ENCODE measurements at places on chromosomes 11 and 22.

DNA sequence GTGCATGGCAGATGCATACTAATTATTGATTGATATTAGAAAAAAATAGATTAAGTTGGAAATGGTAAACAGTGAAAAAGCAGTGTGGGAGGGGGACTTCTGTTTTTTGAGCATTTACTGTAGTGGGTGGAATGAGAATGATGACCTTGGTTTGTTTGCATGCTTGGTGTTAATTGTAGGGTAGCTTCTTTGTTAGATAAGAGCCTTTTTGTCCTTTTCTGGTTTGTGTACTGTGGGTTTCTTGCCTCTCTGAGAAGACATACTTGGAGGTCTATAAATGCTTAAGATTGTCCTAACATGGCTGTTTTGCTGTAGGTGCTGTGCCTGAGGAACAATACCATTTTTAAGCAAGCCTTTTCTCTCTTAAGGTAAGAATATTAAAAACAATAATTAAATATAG lies 17.0 kb downstream of the MRPL48 start:
- no peak for DNase-seq

- no peak for DNase-seq
Measured at GRCh38 chr11:72971192-72971967, 157.2 kb downstream of the ATG16L2 start.

GRCh38 chr22:36918586-36919284 lies 5.3 kb downstream of the CSF2RB start:
- no peak for DNase-seq

DNA sequence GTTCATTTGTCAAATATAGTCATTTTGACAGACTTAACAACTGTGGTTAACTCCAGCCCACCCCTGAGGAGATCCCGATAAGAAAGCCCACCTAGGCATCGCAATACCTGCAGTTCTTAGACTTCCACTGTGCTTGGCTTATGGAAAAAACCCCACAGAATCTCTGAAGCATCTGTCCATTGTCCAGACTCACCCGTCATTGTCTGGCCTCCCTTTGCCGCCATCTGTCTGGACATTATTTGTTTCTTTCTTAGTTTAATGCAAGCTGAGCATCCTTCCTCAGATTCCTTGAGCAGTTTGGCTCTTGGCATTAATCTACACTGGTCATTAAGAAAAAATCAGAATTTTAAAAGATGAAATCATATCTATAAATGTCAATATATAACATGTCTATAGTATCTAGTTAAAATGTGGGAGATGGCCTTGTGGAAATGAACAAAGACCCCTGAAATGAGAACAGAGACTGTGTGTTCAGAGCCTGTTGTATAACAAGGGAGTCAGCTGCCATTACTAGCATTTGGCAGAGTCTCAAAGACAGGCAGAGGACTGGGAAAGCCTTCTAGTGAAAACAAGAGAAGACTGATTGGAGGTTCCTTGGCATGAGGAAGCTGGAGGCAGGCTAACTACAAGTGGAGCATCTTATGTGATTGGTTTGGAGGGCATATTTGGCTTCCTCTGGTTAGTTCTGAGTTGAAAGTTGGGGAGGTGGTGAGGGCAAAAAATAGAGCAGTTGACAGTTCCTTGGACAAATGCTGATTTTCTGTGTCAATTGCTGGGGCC lies 80.4 kb downstream of the SPON1 start:
- DNase-seq = no peak

DNA sequence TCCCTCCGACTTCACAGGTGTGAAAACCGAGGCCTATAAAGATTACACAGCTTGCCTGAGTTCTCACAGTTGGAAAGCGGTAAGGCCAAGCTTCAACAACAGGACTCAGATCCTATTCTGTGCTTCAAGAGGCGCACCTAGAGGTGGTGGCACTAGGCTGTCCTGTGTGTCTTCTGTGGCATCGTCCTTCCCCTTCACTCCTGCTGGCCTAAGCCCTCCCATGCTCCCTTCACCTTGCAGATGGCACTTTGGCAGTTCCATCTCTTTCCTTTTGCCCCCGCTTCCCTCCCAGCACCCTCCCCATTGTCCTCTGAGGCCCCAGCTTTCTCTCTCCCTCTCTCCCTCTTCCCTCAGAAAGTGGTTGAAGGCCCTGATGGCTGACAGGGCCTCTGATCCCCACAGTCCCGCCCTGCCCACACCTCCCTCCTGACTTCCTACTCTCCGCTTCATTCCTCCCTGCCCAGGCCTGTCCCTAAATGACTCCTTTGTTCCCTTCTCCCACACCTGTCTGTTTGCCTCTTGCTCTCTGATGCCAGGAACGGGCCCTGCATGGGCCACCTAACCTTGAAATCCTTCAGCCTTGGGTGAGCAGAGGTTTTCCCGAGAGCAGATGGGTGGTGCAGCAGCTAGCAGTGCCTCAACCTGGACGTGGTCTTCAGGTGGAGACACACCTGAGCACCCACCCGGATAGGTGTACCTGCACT lies 5.8 kb downstream of the TRIM29 start:
- no peak for DNase-seq

GRCh38 chr11:106668147-106668546 lies 350.1 kb downstream of the GUCY1A2 start:
- no peak for DNase-seq

- DNase-seq = no peak
Measured at GRCh38 chr11:34601085-34601444, 19.8 kb upstream of the EHF start.

GRCh38 chr11:3111919-3112690 lies 53.0 kb downstream of the OSBPL5 start:
- DNase-seq = no peak

GRCh38 chr11:115766561-115766960 lies 262.3 kb upstream of the CADM1 start:
- DNase-seq = no peak

GRCh38 chr11:86287468-86287796 lies 14.6 kb upstream of the HIKESHI start:
- no peak for DNase-seq

- no peak for DNase-seq
Measured at GRCh38 chr11:43901551-43901950, 20.9 kb downstream of the ALKBH3 start.
